ENCODE measurements at places on chromosomes 1 and 21.

- no peak for DNase-seq
These were observed 13.9 kb upstream of the ZBTB17 start for GRCh38 chr1:15989776-15990175.

DNA sequence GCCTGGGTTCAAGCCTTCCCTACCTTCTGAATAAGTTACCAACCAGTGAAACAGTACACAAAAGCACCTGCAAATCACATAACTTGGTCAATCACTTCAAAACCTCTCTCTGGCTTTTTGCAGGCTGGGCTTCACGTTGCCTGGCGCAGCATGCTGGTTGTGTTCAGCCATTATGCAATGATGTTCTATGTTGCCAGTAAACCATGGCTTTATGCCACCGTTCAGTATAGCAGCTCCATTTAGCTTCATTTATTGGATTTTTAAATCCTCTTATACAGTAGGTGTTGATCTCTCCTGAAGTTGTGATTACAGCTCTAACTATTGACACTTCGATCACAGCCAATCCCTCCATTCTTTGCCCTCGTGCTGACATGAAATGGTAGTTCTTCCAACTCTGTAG is 233.6 kb upstream of the PTBP2 start:
- DNase-seq = no peak

DNA sequence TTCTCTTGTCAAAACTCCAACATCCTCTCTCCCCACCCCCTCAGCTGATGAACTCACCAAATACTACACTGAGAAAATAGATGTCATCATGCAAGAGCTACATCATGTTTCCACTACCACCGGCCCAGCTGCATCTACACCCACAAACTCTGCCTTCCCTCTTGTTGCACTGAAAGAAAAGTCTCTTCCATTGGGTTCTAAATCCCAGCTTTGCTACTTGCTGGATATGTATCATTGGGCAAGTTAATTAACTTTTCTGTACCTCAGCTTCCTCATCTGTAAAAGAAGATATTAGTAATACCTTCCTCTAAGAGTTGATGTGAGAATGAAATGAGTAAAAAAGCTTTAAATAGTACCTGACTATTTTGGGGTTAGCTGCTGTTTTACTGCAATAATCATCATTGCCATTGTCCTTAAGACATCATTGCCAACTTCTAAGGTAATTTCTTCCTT is 108.6 kb downstream of the OLFML2B start:
- no peak for DNase-seq

GRCh38 chr1:83632906-83633305 is 366.0 kb downstream of the TTLL7 start:
- no peak for DNase-seq

DNA sequence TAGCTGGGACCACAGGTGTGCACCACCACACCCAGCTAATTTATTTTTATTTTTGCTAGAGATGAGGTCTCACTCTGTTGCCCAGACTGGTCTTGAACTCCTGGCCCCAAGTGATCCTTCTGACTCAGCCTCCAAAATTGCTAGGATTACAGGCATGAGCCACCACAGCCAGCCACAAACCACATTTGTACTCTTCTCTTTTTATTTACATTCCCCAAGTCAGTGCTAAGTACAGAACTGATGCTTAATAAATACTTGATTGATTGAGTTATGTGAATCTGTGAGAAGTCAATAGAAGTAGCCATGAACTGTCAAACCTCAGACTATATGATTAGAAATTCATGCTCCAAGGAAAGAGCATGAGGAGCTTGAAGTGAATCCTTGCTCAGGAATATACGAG is 48.5 kb upstream of the S1PR1 start:
- DNase-seq = no peak

GRCh38 chr21:31879241-31879650 is 6.4 kb downstream of the HUNK start:
- DNase-seq = no peak

- DNase-seq = no peak
These were observed 8.3 kb downstream of the TRNP1 start for GRCh38 chr1:27001570-27002360.

- no peak for DNase-seq
These were observed 93.7 kb downstream of the WDR3 start for GRCh38 chr1:118023199-118023598.

DNA sequence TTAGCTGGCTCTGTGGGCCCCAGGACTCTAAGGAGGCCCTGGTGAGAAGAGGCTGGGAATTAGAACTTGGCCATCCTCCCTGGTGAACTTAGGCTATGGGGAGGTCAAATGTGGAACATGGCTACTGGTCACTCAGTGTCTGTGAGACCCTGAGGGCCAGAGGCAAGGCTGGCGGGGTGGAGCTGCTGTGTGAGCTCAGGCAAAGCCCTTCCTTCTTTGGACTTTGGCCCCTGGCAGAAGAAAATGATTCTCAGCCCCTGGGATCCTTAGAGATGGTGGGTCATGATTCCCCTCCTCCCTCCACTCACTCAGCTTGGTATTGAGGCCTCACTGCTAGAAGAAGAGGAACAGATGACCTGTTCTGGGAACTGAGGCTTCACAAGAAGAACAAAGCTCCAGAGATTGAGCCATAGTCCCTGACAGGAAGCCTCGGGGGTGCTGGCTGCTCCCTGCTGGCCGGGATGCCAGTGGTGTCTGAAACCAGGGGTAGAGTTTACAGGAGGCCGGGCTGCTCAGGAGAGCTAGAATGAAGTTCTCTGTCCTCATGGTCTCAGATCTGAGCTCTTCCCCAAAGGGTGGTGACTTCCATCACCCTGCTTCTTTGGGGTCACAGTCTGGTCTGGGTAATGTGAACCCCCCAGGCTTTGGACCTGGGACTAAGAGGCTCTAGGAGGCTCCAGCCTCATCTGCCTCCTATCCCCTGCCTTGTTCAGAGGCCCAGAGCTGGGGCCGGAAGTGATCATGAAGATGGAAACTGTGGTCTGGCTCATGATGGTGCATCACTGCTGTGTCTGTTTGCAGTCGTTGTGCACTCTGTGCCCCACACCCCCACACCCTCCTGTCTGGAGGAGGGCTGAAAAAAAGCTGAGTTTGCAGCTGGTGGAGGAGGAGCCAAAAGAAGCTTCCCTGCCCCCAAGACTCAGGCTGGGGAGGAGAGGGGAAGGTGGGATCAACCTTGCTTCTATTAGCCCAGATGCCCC is 905 bp downstream of the BTBD19 start:
- peak; percentile 68 for DNase-seq

DNA sequence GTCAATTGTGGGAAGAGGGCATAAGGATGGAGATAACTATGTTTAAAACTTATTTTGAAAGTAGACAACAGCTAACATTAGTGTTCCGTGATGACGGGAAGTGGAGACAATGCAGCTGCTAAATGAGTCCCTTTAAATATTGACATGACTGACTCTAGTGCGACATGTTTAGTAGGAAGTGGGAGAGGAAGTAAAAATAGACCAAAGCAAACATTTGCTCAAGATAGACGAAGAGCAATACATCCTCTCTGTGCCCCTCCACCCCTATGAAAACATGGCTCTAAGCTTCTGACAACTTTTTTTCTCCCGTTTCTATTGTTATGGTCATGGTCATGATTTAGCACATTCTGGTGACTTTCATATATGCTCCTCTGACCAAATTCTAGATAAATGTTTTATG is 60.0 kb upstream of the HMCN1 start:
- DNase-seq = no peak

GRCh38 chr1:204407295-204407971 is 4.2 kb downstream of the PPP1R15B start:
- no peak for DNase-seq

DNA sequence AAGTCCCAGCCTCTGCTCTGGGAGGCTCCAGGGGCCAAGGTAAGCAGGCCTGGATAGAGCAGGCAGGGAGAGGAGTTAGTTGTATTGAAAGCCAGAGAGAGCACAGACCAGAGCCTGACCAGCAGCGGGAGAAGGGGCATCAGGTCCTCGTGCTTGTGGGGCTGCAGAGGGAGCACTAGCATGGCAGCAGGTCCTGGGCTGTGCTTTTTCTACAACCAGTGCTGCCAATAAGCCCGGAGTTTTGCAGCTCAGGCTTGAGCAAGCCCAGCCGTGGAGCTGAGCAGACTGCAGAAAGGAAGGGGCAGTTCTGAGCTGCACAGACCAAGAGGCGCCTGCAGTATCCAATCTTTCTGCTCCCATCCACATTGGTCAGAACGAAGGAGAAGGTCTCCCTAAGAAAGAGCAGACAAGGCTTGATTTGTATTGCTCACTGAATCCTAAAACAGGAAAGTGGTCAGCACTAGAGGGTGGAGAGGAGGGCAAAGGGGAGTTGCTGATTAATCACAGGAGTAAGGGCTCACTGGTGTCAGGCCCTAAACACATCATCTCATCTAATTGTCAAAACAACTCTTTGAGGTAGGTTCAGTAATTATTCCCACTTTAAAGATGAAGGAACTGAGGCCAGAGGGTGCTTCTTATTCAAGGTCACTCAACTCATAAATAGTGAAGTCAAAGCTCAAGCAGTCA is 2.7 kb downstream of the DENND2D start:
- DNase-seq = no peak

DNA sequence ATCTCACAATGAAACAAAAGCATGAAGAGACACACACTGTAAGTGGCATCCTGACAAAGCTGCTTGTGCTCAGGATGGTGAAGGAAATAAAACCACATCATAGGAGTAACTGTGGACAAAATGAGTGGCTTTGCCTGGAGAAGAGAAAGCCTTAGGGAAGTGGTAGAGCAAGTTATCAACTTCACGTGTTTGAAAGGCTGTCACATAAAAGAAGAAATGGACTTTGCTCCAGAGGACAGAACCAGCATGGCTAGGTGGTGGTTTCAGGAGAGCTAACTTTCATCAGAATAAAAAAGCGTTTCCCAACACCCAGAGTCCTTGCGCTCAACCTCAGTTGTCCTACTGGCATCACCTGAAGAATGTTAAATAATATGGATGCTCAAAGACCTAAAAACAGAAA is 139.9 kb downstream of the SETD4 start:
- no peak for DNase-seq

DNA sequence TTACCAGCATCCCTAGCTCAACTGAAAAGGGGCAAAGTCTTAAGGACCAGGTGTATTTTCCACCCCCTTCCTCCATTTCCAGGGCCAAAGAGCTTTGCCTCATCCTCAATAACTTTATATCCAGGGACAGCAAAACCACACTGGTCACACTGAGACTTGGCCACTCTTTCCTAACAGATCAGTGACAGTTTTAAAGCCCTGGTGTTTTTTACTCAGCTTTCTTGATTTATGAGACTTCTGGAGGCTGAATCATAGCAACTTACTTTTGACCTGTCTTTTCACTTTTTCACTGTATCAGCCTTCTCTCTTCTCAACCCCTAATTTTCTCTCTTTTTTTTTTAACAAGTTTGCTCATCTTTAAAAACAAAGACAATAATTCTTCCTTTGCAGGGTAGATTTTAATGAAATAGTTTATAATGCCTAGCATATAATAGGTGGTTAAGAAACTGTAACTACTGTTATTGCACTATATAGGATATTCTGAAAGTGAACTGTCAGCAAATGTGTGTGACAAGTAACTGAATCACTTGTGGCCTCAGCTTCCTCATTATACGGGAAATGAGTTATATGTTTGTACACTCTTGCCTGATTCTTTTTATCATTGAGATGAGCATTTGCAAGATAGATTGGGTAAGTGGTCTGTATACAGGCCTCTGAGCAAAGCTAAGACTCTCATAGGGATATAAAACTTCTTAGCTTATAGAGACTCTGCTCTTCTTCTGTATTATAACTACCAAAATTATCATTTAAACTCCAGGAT is 19.7 kb upstream of the DYNLT5 start:
- DNase-seq = no peak

DNA sequence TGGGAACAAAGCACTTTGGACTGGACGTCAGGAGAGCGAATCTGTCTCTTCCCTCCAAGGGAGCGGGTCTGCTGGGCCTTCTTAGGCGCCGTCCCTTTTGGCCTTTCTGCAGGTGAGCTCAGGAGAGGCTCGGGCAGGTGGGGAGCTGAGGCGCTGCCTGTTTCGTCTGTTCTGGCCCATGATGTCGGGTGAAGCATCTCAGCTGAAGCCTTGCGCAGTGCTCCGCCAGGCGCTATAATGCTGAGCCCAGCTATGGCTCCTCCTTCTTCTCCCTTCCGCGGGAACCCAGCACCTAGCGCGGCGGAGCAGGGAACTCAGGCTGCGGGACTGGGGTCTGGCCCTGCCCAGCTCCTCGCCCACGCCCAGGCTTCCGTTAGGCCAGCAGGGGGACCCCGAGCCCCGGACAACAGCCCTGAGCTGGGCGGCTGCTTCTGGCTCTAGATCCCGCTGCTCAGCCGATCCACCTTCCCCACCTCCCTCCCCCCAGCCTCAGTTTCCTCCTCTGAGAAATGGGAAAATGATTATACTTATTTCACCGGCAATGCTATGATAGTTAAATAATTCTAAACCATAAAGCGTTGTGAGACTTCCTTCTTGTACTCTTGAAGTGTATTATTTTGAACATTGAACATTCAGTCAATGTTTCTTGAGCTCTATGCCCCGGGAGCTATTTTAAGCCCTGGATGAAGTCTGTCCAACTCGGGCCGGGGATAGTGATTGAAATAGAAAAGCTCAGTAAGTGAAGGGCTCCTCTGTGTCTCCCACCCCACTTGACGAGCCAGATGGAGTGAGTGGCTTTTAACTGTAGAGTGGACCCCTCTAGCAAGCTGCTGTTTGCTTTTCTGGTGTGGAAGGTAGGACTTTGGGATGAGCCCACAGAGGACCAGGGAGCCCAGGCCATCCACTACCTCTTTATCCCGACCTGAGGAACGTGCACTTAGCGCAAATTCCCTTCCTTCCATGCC is 9.6 kb upstream of the ADORA1 start:
- peak; percentile 71 for DNase-seq
